ENCODE measurements at places on chromosomes 13 and 19. TPM values are rescaled to one million over a fixed set of nuclear protein-coding genes. Genes with fewer than 3 reads are reported as not detected.

- DNase-seq = no peak
These were observed 15.1 kb downstream of the IFT88 start for GRCh38 chr13:20582026-20582425.

GRCh38 chr13:75620020-75620419, 16.1 kb upstream of the LMO7 start:
- no peak for DNase-seq

Gene PINLYP
- 1.3 TPM for polyA plus RNA-seq

GRCh38 chr19:57436417-57436816, 1.3 kb downstream of the ZNF749 start:
- DNase-seq = no peak

- no peak for DNase-seq
These were observed 4.9 kb upstream of the OLFM2 start for GRCh38 chr19:9941231-9941630.

GRCh38 chr19:56596676-56597075, 1.6 kb downstream of the ZNF71 start:
- no peak for DNase-seq

GRCh38 chr13:100657881-100658315, 16.7 kb downstream of the TMTC4 start:
- no peak for DNase-seq

Gene FFAR2
- 0.08 TPM for polyA plus RNA-seq

- no peak for DNase-seq
These were observed 814.4 kb downstream of the EFNB2 start for GRCh38 chr13:105721016-105721415.

DNA sequence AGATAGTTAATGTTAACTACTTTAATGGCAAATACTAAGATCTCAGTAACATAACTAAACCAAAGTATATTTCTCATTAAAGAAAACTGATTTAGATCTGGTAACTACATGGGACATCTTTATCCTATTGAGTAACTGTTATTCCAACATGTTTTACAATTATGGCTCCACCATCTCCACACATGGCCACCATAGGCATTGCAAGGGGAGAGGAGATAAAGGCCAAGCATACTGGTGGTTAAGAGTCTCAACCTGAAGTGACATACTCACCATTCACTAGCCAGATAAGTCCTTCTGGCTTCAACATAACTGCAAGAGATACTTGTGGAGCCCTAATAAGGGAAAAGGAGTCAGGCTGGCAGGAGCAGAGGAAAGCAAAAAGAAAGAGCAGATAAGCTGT, 1586.4 kb upstream of the SPRY2 start:
- no peak for DNase-seq

DNA sequence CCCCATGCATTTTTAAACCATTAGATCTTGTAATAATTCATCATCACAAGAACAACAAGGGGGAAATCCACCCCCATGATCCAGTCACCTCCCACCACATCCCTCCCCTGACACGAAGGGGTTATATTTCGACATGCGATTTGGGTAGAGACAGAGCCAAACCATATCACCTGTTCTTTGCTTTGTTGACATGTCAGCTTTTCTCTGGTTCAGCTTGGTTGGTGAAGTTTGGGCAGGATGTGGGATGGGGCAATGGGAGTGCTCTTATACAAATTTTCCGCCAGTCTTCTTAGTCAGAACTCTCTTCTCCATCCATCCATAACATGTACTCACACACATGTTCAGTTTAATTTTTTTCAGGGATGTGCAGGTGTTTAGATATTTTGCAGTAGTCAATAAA, 12.9 kb downstream of the TPP2 start:
- DNase-seq = no peak

DNA sequence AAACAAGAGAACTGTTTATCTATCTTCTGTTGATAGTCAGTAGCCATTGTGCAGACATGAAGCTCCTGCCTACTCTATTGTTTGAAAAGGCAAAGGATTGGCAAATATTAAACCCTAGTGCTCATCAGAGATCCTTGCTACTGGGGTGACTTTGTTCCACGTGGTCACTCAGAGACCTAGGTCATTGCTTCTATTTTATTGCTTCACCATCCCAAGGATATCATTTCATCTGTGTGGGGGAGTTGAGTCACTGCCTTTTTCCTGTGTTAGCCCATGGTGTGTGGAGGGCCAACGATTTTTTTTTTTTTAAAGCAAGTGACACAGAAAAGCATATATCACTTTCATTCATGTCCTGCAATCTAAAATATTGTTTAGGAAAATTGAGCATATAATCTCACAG, 254.1 kb upstream of the RXFP2 start:
- no peak for DNase-seq

Gene PRTN3
- polyA plus RNA-seq = 0.04 TPM

DNA sequence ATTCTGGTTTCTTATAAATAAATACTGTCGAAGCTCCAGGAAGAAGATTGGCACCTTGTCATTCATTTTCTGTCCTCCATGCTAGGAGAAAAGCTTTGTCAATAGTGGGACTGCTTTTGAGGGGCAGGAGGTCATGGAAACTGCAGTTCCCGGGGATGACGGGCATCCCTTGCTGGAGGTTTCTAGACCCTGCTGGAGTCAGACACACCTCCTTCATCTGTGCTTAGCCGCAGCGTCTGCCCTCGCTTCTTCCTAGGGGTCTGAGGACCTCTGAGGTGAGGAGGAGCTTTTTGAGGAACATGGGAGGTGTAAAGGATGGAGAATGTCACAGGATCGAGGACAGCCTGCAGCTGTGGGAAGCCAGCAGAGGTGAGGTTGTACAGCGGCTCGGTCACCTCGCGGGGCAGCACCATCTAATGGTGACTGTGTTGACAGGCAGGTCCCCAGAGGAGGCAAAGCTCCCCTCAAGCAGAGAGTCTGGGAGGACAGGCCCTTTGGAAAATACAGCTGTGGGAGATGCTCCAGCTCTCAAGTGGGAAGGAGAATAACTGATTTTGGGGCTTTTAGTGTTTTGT, 172.7 kb upstream of the RNF113B start:
- no peak for DNase-seq

- DNase-seq = no peak
These were observed 21.0 kb downstream of the ITGBL1 start for GRCh38 chr13:101473458-101473857.

GRCh38 chr19:21487969-21488368, 17.4 kb upstream of the ZNF429 start:
- no peak for DNase-seq

DNA sequence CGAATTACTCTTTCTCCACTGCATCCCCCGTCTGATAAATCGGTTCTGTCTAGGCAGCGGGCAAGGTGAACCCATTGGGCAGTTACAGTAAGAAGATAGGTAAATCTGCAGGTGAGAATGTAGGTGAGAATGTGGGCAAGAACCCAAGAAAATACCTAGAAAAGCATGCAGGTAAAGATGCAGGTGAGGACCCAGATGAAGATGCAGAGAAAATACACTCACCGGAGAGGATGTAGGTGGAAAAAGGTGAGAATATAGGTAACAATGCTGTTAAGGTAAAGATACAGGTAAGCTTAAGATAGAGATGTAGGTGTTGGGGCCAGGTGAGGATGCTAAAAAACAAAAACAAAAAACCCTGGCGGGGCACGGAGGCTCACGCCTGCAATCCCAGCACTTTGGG, 6.3 kb upstream of the TNFSF14 start:
- DNase-seq = no peak

DNA sequence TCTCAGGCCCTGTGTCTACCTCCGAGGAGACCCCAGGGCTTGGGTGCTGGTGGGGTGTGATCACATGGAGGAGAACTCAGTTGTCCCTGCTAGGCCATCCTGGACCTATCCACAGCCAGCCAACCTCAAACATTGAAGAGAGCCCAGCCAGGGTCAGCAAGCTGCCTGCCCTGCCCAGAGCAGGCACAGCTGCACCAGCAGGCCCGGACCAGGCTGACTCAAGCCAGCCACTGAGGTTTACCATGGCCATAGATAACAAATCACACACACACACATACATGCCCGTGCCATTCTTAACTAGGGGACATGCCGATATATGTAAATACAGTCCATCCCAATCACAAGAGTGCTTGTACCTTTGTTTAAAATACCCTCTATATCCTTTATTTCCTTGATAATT, 8.1 kb downstream of the ARHGEF7 start:
- DNase-seq = no peak

- no peak for DNase-seq
These were observed 81.3 kb downstream of the TEX29 start for GRCh38 chr13:111401755-111402154.

Gene KLK4
- polyA plus RNA-seq = not detected

GRCh38 chr13:48146636-48147035, 51.7 kb upstream of the MED4 start:
- DNase-seq = no peak

Gene IZUMO2
- polyA plus RNA-seq = not detected

Gene MBD3L2
- polyA plus RNA-seq = not detected

DNA sequence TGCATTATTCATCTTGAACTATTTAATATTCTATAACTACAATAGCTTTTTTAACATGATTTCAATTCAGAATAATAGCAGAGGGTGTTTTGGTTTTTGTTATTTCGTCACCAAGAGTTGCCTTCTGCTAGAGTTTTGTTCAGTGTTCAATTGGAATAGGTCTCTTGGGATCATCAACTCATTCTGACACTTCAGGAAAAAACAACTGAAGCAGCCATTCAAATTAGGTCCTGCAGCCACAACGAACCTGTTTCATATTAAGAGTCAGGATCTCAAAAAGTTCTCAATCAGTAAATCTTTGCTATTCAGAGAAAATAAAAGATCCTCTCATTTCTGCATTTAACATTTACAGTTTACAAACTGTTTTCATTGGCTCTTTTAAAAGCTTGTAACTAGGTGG, 2.4 kb upstream of the CHAMP1 start:
- DNase-seq = no peak

DNA sequence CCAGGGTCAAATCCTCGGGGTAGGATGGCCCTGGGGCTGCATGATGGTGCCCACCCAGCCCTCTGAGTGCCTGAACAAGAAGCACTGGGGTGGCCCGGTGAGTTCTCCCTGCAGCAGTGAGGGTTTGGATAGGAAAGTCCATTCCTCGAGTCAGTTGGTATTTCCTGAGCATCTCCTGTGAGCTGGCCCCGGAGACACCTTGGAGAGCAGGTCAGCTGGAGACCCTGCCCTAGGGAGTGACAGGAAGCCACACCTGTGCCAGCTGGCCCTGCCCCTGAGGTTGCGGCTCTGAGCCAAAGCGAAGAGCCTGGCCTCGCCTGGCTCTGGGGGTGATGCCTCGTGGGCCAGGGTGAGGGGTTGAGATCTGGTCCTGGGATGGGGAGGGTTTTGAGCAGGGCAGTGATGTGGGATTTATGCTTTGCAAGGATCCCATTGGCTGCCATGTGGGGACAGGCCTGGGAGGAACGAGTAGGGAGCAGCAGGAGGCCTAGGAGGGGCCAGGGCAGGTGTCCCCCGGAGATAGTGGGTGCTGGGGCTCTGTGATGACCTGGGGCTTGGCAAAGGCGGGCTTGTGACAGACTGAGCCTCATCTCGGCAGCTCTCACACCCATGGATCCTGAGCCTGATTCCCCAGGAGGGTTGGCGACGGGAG, 16.0 kb downstream of the CRTC1 start:
- no peak for DNase-seq

DNA sequence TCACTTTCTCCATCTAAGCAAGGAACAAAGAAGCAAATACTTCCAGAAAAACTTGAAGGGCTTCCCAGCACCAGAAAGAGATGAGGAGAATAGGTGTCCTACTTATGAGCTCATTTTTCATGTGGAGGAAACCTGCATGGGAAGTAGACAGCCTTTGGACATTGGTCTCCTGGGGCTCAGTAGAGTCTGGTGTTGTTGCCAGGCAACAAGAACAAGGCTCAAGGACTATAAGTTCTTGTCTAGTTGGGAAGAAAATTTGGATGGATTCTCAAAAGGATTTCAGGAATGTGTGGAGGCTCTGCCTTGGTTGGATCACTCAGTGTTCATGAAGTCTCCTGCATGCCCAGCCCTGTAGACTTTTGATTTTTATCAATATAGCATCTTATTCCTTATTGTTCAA, 84.5 kb downstream of the MBNL2 start:
- DNase-seq = no peak

GRCh38 chr19:56900573-56901097, 60.1 kb upstream of the PEG3 start:
- DNase-seq = no peak

Gene CGB8
- polyA plus RNA-seq = not detected

- DNase-seq = no peak
These were observed 3.6 kb downstream of the RASGRP4 start for GRCh38 chr19:38422438-38422837.

Gene TINCR
- 0.18 TPM for polyA plus RNA-seq

Gene CLEC17A
- not detected for polyA plus RNA-seq

Gene DPP9
- polyA plus RNA-seq = 108 TPM

GRCh38 chr19:42217520-42218437, at the start of gene DEDD2:
DEDD2 (minus strand) TSS chr19:42217677; CDS start chr19:42217007, 670 bp downstream.
- DNase-seq = peak; percentile 98

GRCh38 chr13:36345438-36346221, 564 bp downstream of the SPART start:
- DNase-seq = peak; percentile 68

Gene ZSCAN1
- polyA plus RNA-seq = not detected

Gene BORA
- polyA plus RNA-seq = 5.6 TPM

DNA sequence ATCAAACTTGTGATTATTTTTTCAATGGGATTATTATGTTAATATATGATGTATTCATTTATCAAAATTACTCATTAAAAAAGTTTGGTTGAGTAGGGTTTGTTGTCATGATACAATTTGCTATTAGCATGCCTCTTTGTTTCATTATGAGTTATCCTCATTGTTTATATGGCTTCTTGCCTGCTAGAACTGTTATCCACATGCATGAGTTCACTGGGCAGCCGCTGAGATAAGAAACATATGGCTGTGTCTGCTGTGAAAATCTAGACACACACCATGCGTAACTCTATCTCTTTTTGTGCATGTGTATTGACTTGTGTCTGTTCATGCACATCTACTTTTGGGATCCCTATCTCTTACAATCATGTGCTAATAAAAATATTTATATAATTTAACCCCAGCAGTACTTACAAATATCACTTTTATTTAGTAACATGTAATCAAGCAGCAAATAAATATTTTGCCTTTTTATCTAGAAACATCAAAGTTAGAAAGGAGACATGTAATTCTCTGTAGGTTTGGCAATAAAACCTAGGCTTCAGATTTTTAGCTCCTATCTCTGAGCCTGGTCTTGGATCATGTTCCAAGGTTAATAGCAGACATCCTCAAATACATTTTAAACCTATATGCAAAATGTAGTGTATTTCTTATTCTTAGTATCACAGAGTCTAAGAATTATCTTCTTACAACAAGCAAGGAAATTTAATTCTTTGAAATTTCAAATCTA, 11.2 kb upstream of the KLF12 start:
- DNase-seq = no peak

Gene ATCAY
- not detected for polyA plus RNA-seq

DNA sequence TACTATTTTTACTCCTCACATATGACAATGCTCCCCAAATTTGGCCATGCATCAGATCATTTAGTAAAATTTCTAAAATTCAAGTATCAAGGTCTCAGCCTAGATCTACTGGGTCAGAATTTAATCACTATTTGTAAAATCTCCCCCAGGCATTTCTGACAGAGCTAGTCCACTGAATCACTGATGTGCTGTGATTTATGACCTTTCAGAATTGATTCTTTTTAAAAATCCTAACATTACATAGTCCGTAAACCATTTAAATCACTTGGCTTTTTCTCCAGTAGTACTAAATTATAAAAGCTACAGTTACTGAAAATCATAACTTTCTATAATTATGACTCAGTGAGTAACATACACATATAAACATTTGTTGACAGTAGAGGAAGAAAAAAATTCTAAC, 92.8 kb upstream of the RAP2A start:
- DNase-seq = no peak

- DNase-seq = no peak
These were observed 88.7 kb downstream of the SLC10A2 start for GRCh38 chr13:102977471-102977870.

- DNase-seq = no peak
These were observed 42.8 kb upstream of the NDUFS7 start for GRCh38 chr19:1340681-1341469.

Data from psoas muscle (tissue), 8 donors.